Fibroblast of skin of abdomen (primary cell): ENCODE measurements at places on chromosomes 5 and 9.

- no peak for DNase-seq
These were observed 94.4 kb downstream of the TMEM215 start for GRCh38 chr9:32877639-32878217.

DNA sequence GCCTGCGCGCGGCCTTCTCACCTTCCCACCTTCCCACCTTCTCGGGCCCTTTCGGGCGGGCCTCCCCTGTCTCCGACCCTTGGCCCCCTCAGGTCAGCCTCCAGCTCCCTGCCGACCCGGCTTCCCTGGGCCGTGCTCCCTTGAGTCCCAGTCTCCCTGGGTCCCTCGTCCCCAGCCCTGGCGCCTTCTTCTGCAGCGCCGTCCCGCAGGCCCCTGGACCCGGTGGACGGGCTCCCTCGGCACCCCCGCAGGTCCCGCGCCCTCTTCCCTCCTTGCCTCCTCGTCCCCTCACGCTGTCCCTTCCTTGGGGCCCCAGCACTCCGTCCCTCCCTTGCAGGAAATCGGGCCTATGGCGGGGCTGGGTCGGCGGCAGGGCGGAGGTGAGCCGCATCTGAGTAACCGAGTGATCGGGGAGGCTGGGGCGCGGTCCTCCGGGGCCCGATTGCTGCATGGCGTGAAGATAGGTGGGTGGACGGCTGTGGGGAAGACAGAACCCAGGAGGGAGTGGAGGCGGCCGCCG lies 7.6 kb downstream of the ARPC5L start:
- no peak for DNase-seq

- DNase-seq = no peak
These were observed 21.4 kb upstream of the LECT2 start for GRCh38 chr5:135976216-135976615.

DNA sequence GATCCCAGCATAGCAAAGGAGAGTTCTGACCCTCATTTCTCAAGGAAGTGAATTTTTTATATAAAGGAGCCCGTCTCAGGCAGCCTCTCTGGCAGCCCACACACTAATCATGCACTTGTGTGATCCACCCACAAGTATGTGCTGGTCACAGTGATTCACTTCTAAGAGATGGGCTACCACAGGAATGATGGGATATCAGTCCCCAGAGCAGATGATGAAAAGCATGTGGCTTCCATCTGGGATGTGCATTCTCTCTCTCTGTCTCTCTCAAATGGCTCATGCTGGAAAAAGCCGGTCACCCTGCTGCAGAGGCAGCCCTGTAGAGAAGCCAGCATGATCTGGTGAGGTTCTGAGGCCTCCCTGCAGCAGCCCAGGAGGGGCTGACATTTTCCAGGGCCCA lies 74.2 kb upstream of the ADCY2 start:
- DNase-seq = peak; percentile 99

- DNase-seq = peak; percentile 26
These were observed 299.3 kb downstream of the DIRAS2 start for GRCh38 chr9:90343366-90343765.

DNA sequence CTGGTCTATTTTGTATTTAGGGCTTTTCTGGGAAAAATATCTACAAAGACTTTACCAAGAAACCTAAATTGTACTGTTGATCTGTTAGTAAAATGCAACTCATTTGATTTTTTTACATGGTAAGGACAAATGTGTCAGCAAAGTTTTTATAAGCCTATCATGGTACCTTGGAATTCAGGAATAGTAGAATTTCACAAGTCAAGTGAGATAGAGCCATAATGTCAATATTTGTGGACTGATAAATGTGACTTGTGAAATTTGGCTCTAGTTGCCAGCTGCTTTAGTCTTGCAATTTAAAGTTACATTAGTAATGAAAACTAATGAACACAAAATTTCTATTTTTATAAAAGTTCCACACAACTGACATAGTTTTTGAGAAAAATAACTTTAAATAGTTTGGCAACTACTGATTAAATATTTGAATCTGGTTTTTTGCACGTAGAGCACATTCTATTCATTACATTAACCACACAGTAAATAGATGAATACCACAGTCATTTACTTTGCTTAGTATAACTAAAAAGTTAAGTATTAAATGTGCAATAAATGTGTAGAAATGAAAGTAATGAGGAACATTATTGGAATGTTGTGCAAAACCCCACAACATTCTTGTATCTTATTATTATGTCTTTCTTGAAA lies 41.2 kb upstream of the RIOK2 start:
- peak; percentile 67 for DNase-seq

DNA sequence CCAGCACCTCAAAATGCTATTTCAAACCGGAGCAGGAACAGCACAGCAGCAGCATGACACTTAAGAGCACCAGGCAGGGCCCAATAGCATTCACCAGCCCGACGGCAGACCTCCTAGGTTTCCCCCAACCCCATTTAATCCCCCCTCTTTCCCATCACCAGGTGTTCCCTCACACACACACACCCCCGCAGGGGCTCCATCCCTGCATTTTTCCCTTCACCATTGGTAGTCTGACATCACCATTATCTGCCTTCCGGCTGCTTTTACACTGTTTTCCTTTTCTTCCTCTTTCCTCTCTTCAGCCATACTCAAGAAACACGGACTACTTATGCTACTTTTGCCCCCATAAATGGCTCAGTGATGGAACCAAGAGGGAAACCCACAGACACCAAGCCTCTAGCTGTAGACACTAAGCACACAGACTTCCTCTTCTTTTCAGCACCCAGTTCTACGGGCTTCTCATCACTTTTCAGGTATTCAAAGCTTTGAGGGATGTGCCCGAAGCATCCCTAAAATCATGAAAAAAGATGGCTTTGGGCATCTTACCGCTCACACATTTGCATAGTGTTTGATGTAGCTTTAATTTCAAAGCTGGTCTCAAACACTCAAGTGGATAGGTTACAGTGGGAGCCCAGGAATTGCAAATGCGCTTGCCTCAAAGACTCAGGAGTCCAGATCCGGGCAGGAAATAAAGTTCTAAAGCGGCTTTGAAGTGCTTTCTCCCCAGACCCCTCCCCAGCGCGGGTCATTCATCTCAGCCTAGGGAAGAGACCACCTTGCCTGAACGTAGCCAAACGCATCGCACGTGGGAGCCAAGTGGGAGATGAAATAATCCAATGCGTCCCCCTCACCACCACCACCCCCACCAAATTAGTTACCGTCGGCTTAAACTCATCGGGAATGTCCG lies 141.5 kb downstream of the TSSK1B start:
- no peak for DNase-seq

DNA sequence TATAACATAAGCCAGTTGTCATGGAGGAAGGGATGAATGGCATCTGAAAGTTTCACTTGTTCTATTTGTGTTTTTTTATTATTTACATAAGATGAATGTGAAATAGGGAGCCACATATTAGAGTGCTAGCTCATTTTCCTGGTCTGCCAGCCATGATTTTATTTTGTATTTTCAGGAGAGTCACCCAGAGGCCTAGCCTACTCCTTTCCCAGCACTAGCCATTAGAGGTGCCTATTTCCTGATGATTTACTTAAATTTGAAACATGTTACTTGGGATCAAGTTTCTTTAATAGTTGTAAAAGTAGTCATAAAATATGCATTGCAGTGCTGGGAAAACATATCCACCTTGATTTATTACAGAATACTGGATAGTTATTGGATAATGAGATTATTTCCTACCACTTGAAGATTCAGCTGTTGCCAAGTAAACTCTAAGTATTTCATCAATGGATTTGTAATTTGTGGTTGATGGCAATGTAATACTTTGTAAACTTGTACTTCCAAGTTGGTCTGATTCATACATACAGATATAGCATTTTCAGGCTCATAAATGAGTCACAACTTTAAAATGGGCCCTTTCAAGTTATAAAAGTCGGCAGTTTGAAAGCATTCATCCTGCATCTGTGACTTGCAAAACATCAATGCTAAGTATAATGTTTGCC lies 50.8 kb downstream of the KCNN2 start:
- DNase-seq = peak; percentile 93

GRCh38 chr5:56565283-56565615 lies 250.1 kb upstream of the MAP3K1 start:
- DNase-seq = no peak

GRCh38 chr5:45029553-45029952 lies 220.8 kb downstream of the MRPS30 start:
- no peak for DNase-seq

DNA sequence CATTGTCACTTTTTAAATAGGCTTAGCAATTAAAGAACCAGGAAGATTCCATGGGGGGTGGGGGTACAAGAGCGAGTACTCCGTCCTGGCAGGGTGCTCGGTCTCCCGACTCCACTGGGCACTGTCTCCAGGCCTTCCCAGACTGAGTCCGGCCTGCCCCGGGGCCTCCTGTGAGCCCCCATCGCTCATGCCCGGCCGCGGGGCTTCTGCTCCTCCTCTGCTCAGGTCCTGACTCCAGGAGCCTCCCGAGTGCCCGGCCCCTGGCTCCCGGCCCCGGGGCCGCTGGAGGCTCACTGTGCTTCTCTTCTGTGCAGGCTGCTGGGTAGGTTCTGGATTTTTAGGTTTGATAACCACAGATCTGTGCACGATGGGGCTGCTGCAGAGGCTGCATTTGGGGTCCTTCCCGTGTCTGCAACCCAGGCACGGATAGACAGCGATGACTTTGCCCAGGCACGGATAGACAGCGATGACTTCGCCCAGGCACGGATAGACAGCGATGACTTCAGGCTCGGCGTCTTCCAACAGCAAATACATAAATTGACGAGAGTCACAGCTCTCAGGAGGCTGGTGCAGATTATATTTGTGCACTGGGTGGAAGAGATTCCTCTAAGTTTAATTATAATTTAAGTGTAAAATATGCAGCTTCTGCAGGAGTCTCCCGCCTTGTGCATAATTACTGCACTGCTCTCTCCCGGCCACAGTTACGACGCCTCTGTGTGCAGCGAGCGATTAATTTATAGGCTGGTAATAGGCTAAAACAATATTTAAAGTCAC lies 74.8 kb upstream of the RXRA start:
- no peak for DNase-seq

GRCh38 chr9:86115886-86116285 lies 16.5 kb upstream of the GOLM1 start:
- no peak for DNase-seq

DNA sequence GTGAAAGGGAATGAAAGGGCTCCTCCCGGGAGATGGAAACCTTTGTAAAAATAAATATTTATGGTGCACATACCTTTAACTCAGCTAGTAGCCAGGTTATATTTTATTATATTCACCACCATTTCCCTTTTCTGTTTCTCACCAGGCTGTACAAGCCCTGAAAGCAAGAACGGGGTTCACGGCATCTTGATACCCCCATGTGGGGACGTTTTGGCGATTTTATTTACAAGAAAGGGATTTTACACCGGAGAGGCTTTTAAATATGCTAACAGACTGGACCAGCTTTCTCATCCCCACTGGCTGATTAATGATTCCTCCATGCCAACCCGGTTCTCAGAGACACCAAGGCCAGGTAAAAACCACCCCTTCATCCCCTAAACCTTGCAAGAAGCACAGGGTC lies 19.2 kb downstream of the IL12B start:
- DNase-seq = no peak

DNA sequence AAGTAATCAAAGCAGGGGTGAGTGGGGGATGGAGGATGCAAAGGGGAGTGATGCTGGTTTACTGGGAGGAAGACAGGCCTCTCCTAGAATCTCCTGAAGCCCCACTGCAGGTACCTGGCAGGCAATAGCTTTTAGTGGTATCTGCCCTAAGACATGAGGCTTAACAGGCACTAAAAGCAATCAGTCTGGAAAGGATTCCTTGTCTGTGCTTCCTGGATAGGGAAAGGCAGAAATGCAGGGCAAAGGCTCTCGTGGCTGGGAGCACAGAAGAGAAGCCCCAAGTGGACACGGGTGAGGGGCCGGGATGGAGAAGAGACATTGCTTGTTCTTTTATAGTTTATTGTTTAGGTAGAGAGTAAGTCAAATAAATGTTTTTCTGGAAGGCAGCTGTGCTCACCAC lies 40.1 kb downstream of the CCNJL start:
- DNase-seq = no peak

- no peak for DNase-seq
These were observed 132.2 kb upstream of the PTGER4 start for GRCh38 chr5:40547557-40547956.

DNA sequence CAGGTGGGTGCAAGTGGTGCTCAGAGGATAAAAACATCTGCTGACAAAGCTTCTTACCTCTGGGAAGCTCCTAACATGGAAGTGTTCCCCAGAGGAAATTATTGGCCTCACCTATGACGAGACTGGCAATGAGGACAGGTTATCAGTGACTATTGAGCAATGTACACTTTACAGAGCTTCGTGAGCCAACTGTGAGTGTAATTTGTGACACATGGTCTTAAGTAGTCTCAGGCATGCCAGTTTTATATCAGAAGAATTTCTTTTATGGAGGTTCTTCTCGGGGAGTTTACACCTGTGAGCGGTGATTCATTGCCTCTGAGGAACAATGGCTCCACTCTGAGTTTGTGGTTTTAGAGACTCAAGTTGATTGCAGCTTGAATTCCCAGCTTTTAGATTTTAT lies 11.3 kb downstream of the ANKDD1B start:
- no peak for DNase-seq

DNA sequence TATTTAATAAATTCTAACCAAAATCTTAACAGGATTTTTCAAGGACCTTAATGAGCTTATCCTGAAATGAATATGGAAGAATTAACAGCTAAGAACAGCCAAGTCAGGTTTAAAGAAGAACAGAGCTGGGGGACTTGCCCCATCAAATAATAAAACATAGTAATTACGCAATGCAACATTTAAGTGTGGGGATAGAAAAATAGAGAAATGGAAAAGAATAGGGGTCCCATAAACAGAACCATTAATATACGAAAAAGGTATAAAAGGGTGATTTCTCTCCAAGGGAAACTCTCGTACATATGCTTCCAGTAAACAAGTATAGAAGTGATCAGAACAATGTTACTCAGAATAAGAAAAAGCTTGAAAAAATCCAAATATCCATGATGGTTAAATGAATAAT lies 300.2 kb downstream of the GLIS3 start:
- no peak for DNase-seq

GRCh38 chr5:81767938-81768337 lies 17.0 kb upstream of the SSBP2 start:
- peak; percentile 45 for DNase-seq

- DNase-seq = no peak
These were observed 71.0 kb upstream of the SEMA6A start for GRCh38 chr5:116645627-116646026.

GRCh38 chr9:20152151-20152725 lies 363.4 kb upstream of the SLC24A2 start:
- DNase-seq = no peak

GRCh38 chr5:74956278-74956677 lies 90.1 kb upstream of the FAM169A start:
- no peak for DNase-seq

- peak; percentile 51 for DNase-seq
These were observed 31.6 kb upstream of the ACOT12 start for GRCh38 chr5:81425569-81425968.

- no peak for DNase-seq
These were observed 579 bp upstream of the FAM78A start for GRCh38 chr9:131276891-131277286.

- DNase-seq = no peak
These were observed 1.7 kb downstream of the DENND4C start for GRCh38 chr9:19231904-19232822.

GRCh38 chr5:157719245-157719644 lies 12.0 kb upstream of the THG1L start:
- no peak for DNase-seq

- peak; percentile 77 for DNase-seq
These were observed 13.6 kb upstream of the IL17B start for GRCh38 chr5:149392718-149393117.

GRCh38 chr9:7045361-7045760 lies 287.6 kb downstream of the KDM4C start:
- peak; percentile 9 for DNase-seq
